ENCODE measurements at places on chromosomes 7 and 10.
A peak's percentile ranks its signal among the peaks of the same experiment; 100 is the strongest.

GRCh38 chr10:3766046-3766756 lies 18.8 kb downstream of the KLF6 start:
- peaks cover 8% of the 10 kb centered on the region for H3K4me1 ChIP-seq
- no peaks in the 10 kb centered on the region for H3K36me3 ChIP-seq
- H3K27ac ChIP-seq, result no peak overlapping the region
- no peaks in the 10 kb centered on the region for H3K27me3 ChIP-seq

DNA sequence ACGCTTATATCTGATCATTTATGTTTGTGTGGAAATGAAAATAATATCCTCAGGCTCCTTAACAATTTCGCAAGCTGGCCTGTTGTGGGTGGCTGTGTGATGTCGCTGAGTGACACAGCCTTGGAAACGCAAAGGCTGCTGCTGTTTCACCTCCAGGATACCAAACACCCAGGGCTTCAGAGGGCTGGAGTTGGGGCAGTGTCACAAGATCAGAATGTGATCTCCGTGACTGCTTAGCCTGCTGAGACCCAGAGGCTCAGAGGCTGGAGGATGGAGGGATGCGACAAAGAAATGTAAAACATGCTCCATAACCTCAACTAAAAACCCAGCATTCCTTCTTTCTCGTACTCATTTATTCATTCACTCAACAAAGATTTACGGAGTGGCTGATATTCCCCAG lies 37.2 kb upstream of the BMPER start:
- no peaks in the 10 kb centered on the region for H3K4me1 ChIP-seq
- no peak overlapping the region for H3K4me3 ChIP-seq
- DNase-seq, result no peak
- no peak overlapping the region for H3K27ac ChIP-seq
- H3K36me3 ChIP-seq, result no peaks in the 10 kb centered on the region
- H3K27me3 ChIP-seq, result no peaks in the 10 kb centered on the region

GRCh38 chr10:95431900-95432342 lies 129.2 kb downstream of the SORBS1 start:
- no peak for DNase-seq
- peaks cover 14% of the 10 kb centered on the region for H3K4me1 ChIP-seq
- H3K36me3 ChIP-seq, result no peaks in the 10 kb centered on the region
- H3K4me3 ChIP-seq, result no peak overlapping the region
- H3K27me3 ChIP-seq, result no peaks in the 10 kb centered on the region

DNA sequence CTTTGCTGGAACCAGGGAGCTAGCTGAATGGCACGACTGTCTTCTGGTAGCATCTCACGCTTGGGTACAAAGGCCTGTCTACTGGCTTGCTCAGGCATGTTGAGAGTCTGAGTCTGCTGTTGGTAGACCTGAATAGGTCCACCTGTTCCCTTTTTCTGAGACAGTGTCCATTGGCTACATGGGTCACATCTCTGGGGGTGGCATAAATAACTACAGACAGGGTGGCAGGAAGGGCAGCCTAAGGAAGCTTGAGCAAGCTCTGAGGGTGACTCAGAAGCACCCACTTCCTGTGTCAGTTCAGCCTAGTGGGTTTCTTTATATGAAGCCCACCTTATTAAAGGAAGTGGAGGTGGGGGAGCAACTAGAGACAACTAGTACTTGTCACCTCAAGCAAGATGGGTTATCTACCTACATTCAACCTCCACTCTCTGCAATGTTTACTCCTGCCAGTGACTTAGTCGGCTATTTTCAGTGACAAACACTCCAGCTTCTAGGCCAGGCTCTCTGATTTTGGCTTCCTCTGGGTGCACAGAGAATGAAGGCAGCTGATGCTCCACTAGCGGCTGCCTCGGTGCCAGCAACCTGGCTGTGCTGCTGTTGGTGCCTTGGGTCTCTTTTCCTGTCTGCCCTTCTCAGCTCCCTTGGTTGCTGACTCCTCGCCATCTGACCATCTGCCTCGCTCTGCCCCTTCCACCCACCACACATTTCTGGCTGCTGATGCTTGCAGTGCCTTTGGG lies 5.7 kb upstream of the ZYX start:
- H3K27me3 ChIP-seq, result no peaks in the 10 kb centered on the region
- peaks cover 34% of the 10 kb centered on the region for H3K4me1 ChIP-seq
- H3K36me3 ChIP-seq, result no peaks in the 10 kb centered on the region
- peak overlapping the region; percentile 74 for H3K27ac ChIP-seq

GRCh38 chr7:43022008-43022407 lies 89.8 kb downstream of the MRPL32 start:
- no peaks in the 10 kb centered on the region for H3K4me1 ChIP-seq
- no peaks in the 10 kb centered on the region for H3K27me3 ChIP-seq
- no peak for DNase-seq

- H3K4me3 ChIP-seq, result no peak overlapping the region
- DNase-seq, result no peak
- no peaks in the 10 kb centered on the region for H3K27me3 ChIP-seq
- H3K4me1 ChIP-seq, result no peaks in the 10 kb centered on the region
- H3K27ac ChIP-seq, result no peak overlapping the region
Measured at GRCh38 chr7:91306266-91306665, 42.0 kb downstream of the FZD1 start.

DNA sequence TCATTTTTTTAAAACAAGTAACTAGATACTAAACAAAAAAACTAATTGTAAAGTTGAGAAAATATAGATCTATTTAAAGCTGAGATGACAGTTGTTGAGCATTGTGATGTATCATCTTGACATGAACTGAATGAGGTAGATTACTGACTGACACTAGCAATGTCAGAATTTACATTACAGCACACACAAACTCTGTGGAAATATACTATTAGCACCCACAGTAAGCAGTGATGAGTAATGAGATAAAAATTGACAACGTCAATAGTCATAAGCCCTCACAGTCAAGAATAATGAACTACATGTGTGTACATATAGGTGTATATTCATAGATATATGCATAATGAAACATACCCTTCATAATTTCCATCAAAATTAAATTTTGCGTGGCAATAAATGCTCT lies 368.4 kb downstream of the TFEC start:
- H3K36me3 ChIP-seq, result no peaks in the 10 kb centered on the region
- no peak overlapping the region for H3K27ac ChIP-seq
- H3K4me3 ChIP-seq, result no peak overlapping the region

DNA sequence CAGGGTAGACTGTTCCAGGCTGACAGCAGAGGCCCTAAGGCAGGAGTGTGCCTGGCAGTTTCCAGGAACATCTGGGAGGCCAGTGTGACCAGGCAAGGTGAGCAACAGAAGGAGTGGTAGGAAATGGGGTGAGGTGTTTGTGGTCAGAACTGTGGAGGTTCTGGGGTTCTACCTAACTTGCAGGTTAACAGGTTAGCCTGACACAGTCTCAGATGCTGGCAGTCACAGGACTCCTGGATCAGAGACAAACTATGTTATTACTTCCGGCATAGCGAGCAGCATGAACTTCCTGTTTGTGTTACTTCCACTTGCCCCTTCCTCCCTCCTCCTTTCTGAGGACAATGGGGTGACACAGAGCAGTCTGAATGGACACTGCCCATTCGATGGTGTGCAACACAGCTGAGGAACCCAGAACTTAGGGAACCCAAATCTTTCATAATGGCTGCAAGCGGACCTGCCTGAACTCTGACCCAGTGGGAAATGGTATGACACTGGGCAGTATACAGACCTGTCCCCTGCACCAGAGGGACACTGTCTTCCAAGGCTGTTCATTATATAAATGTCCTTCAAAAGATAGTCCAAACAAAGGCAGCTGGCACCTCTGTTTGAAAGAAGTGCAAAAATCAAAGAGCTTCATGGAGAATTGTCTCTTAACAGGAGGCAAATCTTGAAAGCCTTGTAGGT lies 3.9 kb upstream of the SAR1A start:
- H3K27me3 ChIP-seq, result no peaks in the 10 kb centered on the region
- DNase-seq, result no peak
- no peaks in the 10 kb centered on the region for H3K36me3 ChIP-seq
- H3K27ac ChIP-seq, result peak overlapping the region; percentile 72
- H3K4me3 ChIP-seq, result no peak overlapping the region

GRCh38 chr7:79434098-79434497 lies 19.4 kb downstream of the MAGI2 start:
- DNase-seq, result no peak
- H3K36me3 ChIP-seq, result no peaks in the 10 kb centered on the region
- no peak overlapping the region for H3K27ac ChIP-seq
- H3K27me3 ChIP-seq, result no peaks in the 10 kb centered on the region
- H3K4me1 ChIP-seq, result no peaks in the 10 kb centered on the region
- no peak overlapping the region for H3K4me3 ChIP-seq

DNA sequence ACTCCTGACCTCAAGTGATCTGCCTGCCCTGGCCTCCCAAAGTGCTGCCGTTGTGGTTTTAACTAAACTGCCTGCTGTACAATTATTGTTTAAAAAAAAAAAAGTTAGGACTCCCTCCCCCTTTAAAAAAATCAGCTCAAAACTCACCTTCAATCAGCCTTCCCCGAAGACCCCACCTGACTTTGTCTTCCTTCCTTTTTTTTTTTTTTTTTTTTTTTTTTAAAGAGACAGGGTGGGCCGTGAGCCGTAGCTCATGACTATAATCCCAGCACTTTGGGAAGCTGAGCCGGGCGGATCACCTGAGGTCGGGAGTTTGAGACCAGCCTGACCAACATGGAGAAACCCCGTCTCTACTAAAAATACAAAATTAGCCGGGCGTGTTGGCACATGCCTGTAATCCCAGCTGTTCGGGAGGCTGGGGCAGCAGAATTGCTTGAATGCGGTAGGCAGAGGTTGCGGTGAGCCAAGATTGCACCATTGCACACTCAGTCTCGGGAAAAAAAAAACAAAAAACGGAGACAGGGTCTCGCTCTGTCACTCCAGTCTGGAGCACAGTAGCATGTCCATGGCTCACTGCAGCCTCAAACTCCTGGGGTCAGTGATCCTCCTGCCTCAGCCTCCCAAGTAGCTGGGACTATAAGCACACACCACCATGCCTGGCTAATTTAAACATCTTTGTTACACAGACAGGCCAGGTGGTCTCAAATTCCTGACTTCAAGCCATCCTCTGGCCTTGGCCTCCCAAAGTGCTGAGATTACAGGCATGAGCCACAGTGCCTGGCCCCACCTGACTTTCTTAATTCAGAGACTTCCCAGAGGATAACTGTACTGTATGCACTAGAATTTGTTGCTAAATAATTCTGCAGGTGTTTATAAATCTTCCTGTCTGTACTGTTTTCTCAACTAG lies 3.2 kb downstream of the FIS1 start:
- no peak overlapping the region for H3K4me3 ChIP-seq
- H3K27ac ChIP-seq, result no peak overlapping the region
- no peaks in the 10 kb centered on the region for H3K27me3 ChIP-seq
- no peak for DNase-seq
- peaks cover 31% of the 10 kb centered on the region for H3K36me3 ChIP-seq

DNA sequence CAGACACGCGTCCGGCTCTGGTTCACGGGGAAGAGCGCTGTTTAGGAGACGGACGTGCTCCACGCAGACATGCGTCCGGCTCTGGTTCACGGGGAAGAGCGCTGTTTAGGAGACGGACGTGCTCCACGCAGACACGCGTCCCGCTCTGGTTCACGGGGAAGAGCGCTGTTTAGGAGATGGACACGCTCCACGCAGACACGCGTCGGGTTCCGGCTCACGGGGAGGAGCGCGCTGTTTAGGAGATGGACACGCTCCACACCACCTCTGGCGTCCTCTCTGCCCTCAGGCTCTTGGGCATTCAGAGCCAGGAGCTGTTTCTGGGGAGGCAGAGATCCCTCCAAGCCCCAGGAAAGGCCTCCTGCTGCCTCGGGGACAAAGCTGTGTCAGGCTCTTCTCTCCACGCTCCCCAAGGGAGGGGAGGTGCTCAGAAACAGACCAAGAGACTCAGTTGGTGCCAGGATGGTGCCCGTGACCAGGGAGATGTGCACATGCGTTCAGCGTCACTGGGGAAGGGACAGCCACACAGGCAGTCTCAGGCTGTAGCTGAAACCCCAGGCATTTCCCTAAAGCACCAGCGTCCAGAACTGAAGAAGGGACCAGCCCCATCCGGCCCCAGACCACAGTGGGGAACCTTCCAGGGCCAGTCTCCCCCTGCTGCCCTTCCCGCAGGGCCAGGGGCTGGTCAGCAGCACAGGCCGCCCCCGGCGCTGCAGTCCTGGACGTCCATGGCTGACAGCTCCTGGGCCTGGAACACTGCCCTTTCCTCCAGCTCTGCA lies 175.6 kb downstream of the ELFN1 start:
- DNase-seq, result peak; percentile 55
- no peak overlapping the region for H3K27ac ChIP-seq
- no peaks in the 10 kb centered on the region for H3K36me3 ChIP-seq
- H3K4me1 ChIP-seq, result no peaks in the 10 kb centered on the region
- H3K4me3 ChIP-seq, result no peak overlapping the region

GRCh38 chr10:11533328-11533781 lies 78.1 kb downstream of the USP6NL start:
- no peak for DNase-seq
- H3K27ac ChIP-seq, result no peak overlapping the region
- peaks cover 13% of the 10 kb centered on the region for H3K4me1 ChIP-seq
- H3K4me3 ChIP-seq, result no peak overlapping the region
- no peaks in the 10 kb centered on the region for H3K27me3 ChIP-seq
- H3K36me3 ChIP-seq, result no peaks in the 10 kb centered on the region

GRCh38 chr7:131681961-131682360 lies 125.5 kb upstream of the PODXL start:
- no peak for DNase-seq
- peaks cover 18% of the 10 kb centered on the region for H3K27me3 ChIP-seq
- no peak overlapping the region for H3K27ac ChIP-seq
- no peaks in the 10 kb centered on the region for H3K36me3 ChIP-seq
- H3K4me1 ChIP-seq, result no peaks in the 10 kb centered on the region

DNA sequence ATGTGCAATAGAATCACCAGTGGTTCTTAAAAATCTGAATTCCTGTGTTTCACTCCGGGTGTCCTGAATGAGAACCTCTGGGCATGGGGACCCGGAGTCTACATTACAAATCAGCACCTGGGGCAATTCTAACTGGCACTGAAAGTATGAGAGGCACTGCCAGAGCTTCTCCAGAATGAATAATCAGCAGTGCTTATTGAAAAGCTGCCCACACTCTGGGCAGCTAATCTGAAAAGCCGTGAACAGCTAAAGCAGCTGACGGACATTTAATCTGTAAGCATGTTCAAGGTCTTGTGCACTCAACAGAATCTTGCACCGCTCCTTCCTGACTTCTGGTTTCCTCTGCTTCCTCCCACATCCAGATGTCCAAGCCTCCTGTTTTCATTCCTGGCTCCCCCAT lies 113.3 kb upstream of the KIF5B start:
- H3K4me1 ChIP-seq, result no peaks in the 10 kb centered on the region
- no peaks in the 10 kb centered on the region for H3K36me3 ChIP-seq
- H3K4me3 ChIP-seq, result no peak overlapping the region
- H3K27me3 ChIP-seq, result no peaks in the 10 kb centered on the region
- DNase-seq, result no peak

DNA sequence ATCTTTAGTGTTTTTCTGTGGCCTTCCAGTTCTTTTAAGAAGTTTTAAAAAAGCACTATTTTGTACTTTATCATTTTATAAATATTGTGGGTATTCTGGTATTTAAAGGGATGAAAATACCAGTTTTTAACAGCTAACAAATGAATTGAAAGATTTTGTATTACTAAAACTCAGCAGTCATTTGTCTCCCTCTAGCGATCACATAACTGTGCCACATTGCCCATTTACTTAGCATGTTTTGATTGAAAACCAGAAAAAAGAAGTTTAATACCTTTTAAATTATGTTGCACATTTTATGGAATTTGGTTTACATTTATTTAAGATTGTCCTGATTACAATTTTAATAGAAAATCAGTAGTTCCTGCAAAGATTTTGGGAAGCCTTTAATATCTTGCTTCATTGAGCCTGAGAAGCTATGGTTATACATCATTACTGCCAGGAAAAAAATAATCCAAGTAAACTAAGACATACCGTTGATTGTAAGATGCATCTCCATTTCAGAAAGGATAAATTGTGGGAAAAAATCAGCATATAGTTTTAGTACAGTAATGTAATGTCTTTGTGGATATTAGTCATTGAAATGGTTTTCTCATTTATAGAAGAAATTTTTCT lies 34.9 kb downstream of the TAX1BP1 start:
- no peaks in the 10 kb centered on the region for H3K4me1 ChIP-seq
- H3K36me3 ChIP-seq, result peaks cover 26% of the 10 kb centered on the region
- no peak overlapping the region for H3K27ac ChIP-seq
- H3K27me3 ChIP-seq, result no peaks in the 10 kb centered on the region
- no peak overlapping the region for H3K4me3 ChIP-seq
